ENCODE measurements at places on chromosomes 6 and 20.

DNA sequence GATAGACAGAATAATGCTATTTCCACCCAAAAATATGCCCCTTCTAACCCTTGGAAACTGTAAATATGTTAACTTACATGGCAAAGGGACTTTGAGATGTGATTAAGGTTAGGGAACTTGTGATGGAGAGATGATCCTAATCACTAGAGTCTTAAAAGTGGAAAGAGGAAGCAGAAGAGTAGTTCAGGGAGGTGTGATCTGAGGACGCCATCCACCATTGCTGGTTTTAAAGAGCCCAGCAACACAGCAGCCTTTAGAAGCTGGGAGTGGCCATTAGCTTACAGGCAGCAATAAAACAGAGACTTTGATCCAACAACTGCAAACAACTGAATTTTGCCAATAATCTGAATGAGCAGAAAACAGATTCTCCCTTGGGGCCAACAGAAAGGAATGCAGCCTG, 30.6 kb downstream of the ZNF311 start:
- DNase-seq, result no peak

DNA sequence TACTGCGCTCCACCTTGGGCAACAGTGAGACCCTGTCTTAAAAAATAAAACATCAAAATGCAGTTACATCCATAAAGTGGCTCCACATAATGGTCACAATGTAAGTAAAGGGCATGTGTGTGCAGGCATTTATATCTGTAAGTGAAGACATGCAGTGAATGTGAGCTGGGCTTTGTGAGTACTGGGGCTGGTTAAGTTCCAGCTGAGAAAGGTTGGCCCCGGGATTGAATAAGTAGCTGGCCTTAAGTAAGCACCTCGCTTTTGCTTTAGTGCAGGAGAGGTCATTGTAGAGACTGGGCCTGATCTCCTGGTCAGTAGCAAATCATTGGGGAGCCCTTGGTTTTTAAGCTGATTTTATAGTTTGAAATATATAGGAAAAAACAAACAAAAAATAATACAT, 8.0 kb downstream of the QKI start:
- no peak for DNase-seq

DNA sequence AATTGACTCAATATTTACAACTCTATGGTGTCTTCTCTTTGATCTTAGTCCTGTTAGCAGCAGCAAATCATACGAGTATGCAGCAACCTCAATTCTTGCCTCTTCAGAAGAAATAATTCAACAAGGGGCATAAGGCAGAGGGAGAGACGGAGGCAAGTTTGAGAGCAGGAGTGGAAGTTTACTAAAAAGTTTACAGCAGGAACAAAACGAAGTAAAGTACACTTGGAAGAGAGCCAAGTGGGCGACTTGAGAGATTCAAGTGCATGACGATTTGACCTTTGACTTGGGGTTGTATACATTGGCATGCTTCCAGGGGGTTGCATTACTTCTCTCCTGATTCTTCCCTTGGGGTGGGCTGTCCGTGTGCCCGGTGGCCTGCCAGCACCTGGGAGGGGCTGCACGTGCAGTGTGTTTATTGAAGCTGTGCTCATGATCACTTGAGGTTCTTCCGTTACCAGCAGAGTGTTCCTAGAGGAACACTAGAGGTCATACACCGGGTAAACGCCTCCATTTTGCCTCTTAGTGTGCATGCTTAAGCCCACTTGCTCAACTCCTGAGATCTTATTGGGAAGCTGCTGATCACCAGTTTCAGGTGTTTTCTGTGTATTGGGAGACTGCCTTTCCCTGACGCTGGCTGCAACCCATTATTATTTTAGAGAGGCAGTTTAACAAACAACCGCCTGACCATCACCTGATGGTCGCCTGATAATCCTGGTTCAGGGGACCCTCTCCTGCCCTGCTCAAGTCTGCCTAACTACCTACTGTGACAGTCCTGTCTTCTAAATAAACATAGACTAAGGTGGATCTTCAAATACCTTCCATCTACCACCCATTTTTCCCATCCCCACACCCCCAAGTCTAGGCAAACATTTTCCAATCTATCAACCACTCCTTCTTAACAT, 172.4 kb upstream of the MYLIP start:
- no peak for DNase-seq

DNA sequence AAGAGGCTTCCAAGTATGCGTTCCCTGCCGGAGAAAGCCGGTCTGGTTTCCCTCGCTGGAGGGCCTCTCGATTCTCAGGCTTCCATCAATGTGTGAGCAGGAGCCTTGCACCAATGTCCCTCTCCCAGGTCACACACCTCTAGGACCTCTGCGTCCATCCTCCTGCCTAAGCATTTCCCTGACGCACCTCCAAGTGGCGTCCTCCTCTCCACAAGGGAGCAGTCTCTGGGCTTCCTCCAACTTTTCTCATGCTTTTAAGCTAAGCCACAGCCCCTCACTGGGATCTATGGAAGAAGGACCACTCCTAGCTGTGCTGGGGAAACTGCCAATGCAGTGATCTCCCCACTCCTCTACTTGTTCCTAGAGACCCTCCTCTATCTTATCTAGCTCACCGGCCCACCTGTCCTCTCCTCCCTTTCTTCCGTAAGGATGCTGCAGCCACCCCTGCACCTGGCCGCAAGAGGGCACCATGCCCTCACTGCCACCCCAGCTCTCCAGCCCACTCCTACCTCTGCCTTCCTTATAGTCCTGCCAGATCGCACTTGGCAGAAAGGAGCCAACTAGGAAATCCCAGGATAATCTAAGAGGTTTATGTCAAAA, 258.7 kb downstream of the LRFN2 start:
- DNase-seq, result no peak

GRCh38 chr6:30828027-30828962, 56.0 kb upstream of the DDR1 start:
- DNase-seq, result peak; percentile 68

DNA sequence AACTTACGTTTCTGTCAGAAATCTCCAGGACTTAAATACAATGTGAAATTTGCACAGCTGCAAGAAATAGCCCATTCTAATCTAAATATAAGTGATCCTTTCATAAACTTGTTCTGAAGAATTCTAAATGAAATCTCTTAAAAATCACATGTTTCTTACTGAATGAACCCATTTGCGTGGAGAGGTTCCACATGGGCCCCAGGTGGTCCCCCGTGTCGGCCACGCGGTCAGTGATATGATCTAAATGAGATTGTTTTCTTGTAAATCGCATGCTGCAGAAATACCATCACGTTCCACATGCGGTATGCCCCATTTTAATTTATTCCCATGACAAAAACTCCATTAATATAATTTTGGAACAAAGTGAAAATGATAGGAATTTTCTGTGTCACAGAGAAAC, 818.9 kb upstream of the SLC35B3 start:
- DNase-seq, result no peak

DNA sequence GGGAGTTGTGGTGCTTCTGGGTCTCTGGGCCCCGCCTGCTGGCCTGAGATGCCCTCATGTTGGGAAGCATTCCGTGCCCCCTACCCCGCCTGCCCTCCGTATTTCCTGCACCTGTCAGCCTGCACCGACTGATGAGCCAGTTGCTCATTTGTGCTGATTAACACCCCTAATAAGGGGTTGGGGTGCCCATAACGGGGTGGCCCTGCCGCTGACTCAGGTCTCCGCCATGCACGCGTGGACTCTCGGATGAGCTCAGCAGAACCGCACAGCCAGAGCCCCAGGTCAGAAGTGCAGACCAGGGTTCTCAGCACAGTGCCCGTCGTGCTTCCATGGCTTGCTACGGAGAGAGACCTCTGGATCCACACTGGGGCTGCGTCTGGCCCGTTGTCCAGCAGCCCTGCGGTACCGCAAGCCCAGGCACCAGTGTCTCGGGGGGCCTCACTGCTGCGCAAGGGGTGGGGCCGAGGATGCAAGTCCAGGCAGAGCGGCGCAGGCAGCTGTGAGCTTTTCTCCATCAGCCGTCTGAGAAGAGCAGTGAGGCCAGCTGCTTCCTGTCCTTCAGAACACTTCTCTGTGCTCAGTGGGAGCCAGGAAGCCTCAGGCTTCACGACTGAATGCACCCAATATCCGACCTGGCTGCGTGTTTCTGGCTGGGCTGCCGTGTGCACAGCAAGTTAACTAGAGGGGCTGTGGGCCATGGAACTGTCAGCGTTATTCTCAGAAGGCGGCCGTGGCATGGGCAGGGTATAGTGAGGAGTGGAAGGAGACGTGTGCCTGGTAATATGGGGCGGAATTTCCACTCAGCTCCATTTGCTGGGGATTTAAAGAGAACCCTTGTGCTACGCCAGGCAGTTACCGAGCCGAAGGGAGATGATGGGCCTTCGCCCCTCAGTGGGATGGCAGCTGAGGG, 18.6 kb downstream of the MTG2 start:
- DNase-seq, result no peak

DNA sequence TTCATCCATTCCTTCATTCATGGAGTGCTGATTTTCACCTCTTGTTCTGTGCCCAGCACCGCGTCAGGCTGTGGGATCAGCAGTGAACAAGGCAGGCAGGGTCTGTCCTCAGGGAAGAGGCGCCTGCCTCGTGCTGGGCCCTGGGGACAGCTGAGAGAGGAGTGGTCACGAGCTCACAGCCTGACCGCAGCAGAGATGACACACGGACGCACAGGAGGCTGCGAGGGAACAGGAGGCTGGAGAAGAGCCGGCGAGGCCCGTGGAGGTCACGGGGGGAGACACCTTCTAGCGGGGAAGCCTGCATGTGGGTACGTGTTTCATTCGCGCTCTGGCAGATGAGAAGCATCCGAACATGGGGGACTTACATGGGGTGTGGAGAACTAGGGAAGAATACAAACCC, 27.5 kb downstream of the PXDC1 start:
- DNase-seq, result no peak

GRCh38 chr20:52305024-52305645, 113.6 kb upstream of the ZFP64 start:
- no peak for DNase-seq

DNA sequence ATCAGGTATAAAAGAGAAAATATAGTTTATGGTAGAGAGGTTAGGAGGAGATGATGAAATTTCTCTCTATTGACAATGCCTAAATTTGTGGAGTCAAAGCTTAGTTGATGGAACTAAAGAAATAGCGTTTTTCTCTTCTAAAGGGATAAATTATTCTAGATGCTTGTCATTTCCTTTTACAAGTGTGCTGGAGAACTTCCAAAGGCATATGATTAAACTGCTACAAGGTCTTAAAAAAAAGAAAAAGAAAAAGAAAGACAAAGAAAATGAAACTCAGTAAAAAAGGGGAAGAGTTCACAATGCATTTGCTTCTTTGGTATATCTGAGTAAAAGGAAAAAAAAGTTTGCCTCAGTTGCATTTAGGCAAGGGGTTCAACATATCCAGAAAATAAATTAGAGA, 499.8 kb upstream of the PTCHD4 start:
- no peak for DNase-seq

- no peak for DNase-seq
Observed at GRCh38 chr20:19734811-19735210, 23.2 kb upstream of the RIN2 start.

- no peak for DNase-seq
Observed at GRCh38 chr6:114144887-114145851, 174.2 kb upstream of the HDAC2 start.

DNA sequence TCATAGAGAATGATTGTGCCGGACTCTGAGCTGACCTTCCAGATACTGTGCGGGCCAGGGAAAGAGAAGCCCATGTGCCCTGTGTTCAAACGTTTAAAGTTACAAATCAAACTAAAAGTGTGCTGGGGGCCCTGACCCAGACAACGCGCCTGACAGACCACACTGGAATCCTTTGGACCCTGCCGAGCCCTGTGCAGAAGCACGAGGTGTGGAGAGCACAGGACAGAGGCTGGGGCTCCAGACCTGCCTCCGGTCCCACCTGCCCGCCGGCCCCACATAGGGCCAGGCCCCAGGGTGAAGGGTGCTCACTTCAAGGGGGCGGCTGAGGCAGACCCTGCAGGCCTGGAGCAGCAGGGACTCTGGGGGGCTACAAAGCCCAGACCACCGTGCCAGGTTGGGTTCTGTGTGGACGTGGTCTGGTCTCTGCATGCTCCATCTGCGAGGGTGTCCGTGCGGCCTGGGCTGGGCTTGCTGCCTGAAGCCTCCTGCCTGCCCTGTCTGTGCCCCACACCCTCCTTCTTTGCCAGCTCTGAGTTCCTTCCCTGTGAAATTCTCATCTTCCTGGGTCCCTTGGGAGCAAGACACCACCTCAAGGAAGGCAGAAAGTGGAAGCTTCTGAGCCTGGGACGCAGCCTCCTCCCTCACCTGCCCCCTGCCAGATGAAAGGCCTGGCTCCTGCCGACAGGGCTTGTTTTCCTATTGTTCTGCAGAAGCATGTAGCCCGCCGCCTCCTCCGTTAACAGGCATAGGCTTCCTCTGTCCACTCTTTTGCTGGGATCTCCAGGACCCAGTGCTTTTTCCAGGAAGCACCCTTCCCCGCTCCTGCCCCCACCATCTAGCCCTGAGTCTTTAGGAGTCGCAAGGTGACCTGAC, 186.2 kb downstream of the ERMARD start:
- no peak for DNase-seq

GRCh38 chr20:24938498-24938897, 10.6 kb upstream of the CST7 start:
- no peak for DNase-seq

DNA sequence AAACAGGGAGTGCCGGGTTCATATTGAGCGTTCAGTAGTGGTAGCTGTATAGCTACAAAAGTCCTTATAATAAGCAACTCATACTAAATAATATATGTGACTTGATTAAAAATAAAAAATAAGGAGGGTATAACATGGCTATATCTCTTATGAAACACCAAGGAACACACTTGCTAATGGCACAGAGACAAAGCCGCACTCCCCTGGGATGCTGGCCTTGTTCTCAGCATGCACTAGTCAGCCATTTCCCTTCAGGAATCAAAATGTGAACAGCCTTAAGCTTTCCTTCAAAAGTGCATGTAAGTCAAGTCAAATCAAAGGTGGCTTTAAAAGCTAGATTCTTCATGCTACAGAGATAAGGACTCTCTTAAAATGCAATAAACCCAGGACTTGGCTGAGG, 9.4 kb downstream of the HMGCLL1 start:
- no peak for DNase-seq

- DNase-seq, result no peak
Observed at GRCh38 chr6:169112483-169113320, 140.9 kb downstream of the THBS2 start.

- no peak for DNase-seq
Observed at GRCh38 chr6:123062670-123063069, 66.6 kb downstream of the CLVS2 start.

DNA sequence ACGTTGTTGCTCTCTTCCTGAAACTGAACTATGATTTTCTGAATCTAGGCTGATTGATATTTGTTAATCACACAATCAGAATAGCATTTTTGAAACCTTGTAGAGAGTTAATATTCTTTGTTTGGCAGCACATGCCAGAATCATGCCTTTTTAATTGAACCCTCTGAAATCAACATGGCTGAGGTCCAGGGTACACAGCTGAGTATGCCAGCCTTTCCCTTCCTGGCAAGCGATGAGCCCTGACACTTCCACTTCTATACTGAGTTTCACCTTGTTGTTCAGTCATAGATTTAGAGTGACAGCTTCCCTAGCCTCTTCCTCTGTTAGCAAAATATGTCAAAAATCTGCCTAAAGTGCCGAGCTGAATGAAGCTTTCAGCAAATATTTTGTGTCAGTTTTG, 6.8 kb downstream of the HDDC2 start:
- no peak for DNase-seq

- DNase-seq, result no peak
Observed at GRCh38 chr6:158645064-158646022, 800 bp upstream of the DYNLT1 start.
